ENCODE measurements at places on chromosomes 2 and 18. TPM values are rescaled to one million over a fixed set of nuclear protein-coding genes. Genes with fewer than 3 reads are reported as not detected.

The ANO7 gene
- total RNA-seq = 0.83 TPM

The MMADHC gene
- total RNA-seq = 149 TPM

The GKN2 gene
- not detected for total RNA-seq

The CREB1 gene
- 96.2 TPM for total RNA-seq

The BCL2 gene
- 60.5 TPM for total RNA-seq

The FBLN7 gene
- total RNA-seq = 2.1 TPM

The CAPN13 gene
- not detected for total RNA-seq

DNA sequence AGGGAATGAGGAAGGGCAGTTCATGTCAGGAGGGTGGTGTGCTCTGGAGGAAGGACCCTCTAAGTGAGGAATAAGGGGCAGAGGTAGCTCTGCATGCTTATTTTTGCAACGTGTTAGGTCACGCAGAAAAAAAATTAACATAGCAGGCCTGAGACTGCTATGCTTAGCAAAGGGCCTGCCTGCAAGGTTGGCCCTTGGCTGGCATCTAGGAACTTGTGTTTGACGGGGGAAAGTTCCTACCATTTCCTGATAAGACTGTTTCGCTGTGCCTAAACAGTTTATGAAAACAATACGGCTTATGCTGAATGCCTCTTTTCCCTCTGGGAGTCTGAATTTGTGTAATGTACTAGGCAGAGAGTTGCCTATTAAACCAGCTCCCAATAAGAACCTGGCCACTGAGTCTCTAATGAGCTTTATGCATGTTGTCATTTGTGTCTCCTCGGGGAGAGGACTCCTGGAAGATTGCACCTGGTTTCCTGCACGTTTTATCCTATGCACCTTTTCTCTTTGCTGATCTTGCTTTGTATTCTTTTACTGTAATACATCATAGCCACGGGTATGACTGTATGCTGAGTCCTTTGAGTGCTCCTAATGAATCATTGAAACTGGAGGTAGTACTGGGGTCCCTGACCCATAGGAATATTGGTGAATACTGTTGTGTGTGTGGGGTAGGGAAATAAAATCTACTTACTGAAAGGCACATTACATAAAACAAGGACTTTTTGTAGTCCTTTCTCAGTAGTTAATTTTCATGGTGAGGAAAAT lies 169.0 kb downstream of the PRPF40A start:
- DNase-seq = no peak

DNA sequence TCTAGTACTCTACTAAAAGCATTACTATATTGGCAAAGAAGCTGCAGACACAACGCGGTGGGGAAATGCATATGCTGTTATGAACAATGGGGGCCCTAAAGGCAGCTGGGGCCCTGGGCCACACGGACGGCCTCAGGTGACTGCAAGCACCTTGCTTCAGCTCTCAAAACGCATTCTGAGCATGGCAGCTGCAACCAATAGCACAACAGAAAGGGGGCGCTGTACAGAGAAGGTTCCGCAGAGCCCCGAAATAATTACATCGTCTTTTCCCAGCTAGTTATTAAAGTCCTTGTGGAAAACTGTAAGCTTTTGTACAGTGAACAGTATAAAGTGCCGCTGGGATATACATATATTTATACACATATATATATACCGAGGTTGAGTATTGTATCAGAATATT lies 45.3 kb upstream of the PXDN start:
- DNase-seq = no peak

DNA sequence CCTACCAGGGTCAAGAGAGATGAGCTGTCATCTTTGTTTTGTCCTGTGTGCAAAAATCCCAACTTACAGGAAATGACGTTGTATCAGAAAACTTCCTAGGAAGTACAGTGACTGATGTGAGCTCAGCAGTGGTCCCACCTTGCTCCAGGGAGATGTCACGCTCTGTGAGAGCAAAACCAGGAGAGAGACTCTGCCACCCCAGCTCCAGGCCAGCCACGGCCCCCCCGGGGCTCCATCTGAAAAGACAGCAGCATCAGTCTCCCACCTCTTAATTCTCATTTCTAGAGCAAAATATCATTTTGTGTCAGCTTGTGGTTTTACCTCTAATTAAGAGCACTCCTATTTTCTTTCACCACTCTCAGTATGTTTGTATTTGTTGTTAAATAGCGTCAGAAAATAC lies 57.5 kb downstream of the MYL12B start:
- no peak for DNase-seq

DNA sequence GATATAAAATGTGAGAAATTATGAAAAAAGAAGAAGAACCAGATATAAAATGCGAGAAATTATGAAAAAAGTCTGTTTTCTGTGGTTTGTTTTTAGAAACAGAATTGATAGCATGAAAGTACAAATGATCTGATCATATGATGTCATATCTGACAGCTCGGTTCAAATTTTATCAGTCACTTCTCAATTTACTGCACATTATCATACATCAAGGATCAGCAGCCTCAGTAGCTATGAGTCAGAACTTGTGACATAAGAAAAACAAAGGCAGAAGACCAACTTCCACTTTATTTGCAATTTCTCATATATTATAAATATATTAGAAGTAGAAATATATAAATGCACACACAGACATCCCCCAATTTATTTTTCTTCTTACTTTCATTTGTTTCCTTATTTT lies 634.0 kb downstream of the LRP1B start:
- no peak for DNase-seq

GRCh38 chr2:98463988-98464771 lies 19.5 kb downstream of the INPP4A start:
- peak; percentile 70 for DNase-seq

DNA sequence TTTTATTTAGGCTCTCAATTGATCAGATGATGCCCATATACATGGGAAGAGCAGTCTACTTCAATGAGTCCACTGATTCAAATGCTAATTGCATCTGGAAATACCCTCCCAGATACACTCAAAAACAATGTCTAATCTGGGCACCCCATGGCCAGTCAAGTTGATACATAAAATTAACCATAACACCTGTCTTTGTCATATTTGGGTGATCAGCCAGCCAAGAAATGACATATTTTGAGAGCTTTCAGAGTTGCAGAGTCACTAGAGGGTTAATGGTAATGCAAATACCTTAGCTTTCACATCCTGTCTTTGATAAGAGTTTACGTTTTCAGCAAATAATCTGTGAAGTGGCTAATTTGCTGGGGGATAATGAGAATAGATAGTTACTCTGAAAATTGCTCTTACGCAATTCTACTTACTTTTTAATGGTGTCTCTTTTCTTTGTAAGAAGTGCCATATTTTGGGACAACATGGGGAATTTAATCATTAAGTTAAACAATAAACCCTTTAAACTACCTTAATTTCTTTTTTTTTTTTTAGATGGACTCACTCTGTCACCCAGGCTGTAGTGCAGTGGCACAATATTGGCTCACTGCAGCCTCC lies 49.1 kb downstream of the CCDC195 start:
- no peak for DNase-seq

GRCh38 chr2:3208591-3208990 lies 169.0 kb downstream of the EIPR1 start:
- no peak for DNase-seq

- no peak for DNase-seq
Measured at GRCh38 chr2:82641598-82642180, 1817.4 kb downstream of the SUCLG1 start.

DNA sequence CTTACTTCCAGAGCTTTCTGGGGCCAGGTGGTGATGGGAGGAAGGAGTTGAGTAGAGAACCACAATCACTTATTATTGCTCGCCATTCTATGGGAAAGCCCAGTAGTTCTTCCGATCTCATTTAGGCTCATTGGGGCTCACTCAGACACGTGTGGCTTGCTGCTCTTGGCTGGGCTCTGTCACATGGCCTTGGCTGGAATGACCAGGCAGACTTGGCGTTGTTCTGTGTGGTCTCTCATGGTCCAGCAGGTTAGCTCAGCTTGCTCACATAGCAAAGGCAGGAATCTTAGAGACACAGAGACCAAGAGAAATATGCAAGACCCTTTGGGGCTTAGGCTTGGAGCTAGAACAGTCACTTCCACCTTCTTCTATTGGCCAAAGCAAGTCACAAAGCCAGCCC lies 261.2 kb downstream of the LOXHD1 start:
- no peak for DNase-seq

DNA sequence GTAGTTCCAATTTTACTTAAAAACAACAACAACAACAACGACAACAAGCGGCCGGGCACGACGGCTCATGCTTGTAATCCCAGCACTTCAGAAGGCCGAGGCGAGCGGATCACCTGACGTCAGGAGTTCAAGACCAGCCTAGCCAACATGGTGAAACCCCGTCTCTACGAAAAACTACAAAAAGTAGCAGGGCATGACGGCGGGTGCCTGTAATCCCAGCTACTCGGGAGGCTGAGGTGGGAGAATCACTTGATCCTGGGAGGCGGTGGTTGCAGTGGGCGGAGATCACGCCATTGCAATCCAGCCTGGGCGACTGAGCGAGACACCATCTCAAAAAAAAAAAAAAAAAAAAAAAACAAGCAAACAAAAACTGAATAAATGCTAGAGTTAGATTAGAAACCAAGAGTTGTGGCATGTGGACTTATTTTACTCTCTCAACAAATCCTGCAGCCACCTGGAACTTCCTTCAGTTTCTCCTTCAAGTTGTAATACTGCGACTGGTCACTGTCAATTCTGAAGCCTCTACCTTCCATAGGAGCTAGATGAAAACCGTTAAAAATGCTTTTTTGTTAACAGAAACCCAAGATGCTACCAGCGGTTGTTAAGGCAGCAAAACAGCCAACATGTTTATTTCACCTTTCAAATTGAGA lies 1.3 kb downstream of the ATP5F1A start:
- no peak for DNase-seq

- no peak for DNase-seq
Measured at GRCh38 chr2:84776011-84776410, 104.9 kb downstream of the TRABD2A start.

GRCh38 chr2:132815516-132815915 lies 145.5 kb upstream of the LYPD1 start:
- DNase-seq = no peak

Measured in CD8-positive, alpha-beta memory T cell (primary cell).